ENCODE measurements at places on chromosomes 7 and 10.

DNA sequence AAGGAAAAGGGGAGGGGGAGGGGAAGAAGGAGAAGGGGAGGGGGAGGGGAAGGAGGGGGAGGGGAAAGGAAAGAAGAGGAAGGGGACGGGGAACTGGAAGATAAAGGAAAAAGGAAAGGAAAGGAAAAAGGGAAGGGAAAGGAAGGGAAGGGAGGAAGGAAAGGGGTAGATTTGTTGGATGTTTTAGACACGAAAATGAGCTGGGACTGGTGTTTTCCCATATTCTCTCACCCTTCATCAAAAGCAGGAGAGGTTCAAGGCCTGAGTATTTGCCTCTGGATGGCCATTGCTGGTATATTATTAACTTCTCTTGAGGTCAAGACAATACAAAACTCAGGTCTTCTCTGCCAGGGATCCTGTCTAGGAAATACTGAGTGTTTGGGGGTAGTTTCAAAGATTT is 652.7 kb downstream of the ANKRD7 start:
- DNase-seq = no peak

DNA sequence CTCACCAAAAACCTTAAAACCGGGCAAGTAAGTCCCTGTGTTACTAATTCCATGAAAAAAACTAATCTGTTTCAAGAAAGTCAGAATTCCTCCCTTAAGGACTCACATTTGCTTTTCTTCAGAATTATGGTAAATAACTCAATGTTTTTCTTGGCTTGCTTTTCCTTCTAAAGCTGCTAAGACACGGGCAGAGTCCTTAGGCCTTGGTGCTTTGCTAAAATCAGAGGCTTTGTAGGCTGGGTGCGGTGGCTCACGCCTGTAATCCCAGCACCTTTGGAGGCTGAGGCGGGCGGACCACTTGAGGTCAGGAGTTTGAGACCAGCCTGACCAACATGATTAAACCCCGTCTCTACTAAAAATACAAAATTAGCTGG is 32.0 kb downstream of the GNA12 start:
- DNase-seq = no peak

- no peak for DNase-seq
These were observed 1.5 kb upstream of the H2AZ2 start for GRCh38 chr7:44849259-44849884.

- no peak for DNase-seq
These were observed 57.8 kb upstream of the CALCR start for GRCh38 chr7:93632371-93632770.

DNA sequence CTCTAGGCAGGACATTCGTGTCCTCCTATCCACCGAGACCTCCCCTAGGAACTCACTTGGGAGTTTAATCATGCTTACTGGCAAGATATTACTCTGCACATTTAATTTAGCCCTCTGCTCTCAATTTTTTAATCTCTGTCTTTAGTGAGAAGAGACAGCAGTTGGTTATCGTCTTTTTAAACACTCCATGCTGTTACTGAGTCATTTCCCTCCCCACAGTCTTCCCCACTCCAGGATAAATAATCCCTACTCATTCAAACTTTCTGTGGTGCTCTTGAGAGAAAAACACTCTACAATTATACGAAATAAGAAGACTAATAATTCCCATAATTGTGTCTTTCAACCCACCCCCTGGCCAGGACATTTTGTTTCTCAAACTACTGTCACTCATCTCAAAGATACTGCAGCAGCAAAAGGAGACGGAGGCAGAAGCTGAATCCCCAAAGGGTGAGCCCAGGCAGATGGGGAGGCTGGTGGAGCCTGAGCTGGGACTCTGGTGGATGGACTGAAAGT is 84.2 kb downstream of the ANK3 start:
- DNase-seq = peak; percentile 57
